ENCODE measurements at places on chromosomes 5 and 9. TPM values are rescaled to one million over a fixed set of nuclear protein-coding genes. Genes with fewer than 3 reads are reported as not detected.

FAM114A2 gene
- 18.9 TPM for total RNA-seq

- DNase-seq, result peak; percentile 62
Observed at GRCh38 chr5:136766456-136766855, 401.1 kb upstream of the TRPC7 start.

- DNase-seq, result no peak
Observed at GRCh38 chr5:77409870-77410621, 82.1 kb downstream of the WDR41 start.

- DNase-seq, result no peak
Observed at GRCh38 chr5:125202871-125203438, 456.5 kb upstream of the ZNF608 start.

GRCh38 chr5:34047774-34048572 lies 5.0 kb upstream of the C1QTNF3 start:
- DNase-seq, result no peak

- DNase-seq, result no peak
Observed at GRCh38 chr5:74401281-74401945, 239.1 kb downstream of the ENC1 start.

DNA sequence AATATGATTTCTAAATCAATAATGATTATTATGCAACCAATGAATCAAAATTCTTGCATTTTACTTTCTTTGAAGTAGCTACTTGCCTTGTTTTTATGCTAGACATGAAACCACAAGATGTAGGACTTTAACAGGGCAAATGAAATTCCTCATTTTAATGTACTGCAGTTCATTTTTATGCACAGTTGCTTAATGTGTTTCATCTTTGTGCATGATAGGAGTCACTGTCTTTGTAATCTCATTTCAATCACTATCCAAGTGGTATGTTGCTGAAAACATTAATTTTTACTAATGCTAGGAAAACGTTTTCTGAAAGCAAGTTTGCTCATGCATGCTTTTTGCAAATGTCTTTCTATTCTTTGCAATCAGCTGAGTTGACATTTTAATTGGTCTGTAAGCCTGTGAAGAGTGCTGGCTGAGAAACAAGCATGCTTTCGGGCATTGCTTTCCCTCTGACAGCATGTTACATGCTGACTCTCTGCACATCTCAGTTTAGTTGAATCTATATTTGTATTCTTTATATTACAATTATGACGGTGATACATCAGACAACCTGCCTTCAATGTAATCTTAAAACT lies 535.0 kb upstream of the CDH18 start:
- DNase-seq, result no peak

- DNase-seq, result peak; percentile 67
Observed at GRCh38 chr9:113381909-113382411, 5.2 kb upstream of the HDHD3 start.

DNA sequence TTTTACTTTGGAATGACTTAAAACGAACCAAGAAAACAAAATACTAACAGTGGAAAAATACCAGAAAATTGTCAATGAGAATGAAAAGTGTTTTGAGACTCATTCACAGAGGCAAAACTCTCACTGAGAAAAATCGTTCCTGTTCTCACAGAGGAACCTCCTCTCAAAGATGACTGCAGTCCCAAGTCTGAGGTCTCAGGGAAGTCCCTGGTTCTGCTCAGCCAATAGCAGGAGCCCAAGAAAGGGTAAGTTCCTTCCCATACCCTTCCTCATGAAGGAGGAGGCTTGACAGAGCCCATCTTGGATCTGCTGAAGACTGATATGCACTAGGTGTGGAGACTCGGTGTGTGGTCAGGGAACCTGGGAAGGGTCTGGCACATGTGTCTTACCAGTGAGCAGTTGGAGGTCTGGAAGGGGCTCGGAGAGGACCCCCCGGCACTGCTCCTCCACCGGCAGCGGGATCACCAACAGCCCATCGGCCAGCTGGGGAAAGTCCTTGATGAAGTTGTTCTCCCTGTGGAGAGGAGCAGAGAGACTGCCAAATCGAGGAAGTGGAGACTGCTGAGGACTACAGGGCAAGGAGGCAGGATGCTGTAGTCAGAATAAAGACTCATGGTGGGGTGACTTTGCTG lies 46.0 kb downstream of the TRIM32 start:
- no peak for DNase-seq
